Vagina (tissue), 2 donors: ENCODE measurements at places on chromosomes 13 and 19.

- DNase-seq, result no peak
These were observed 31.9 kb upstream of the FEM1A start for GRCh38 chr19:4759388-4760284.

DNA sequence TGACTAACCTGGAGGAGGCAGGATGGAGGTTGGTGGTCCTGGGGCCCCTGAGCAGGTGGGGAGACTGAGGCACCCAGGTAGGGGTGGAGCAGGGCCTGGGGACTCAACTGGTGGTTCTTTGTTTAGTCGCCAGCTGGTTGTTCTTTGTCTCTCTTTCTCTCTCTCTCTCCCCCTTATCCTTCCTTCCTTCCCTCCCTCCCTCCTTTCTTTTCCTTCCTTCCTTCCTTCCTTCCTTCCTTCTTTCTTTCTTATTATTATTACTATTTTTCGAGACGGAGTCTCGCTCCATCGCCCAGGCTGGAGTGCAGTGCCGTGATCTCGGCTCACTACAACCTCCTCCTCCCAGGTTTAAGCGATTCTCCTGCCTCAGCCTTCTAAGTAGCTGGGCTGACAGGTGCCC, 6.6 kb upstream of the NRTN start:
- no peak for DNase-seq

DNA sequence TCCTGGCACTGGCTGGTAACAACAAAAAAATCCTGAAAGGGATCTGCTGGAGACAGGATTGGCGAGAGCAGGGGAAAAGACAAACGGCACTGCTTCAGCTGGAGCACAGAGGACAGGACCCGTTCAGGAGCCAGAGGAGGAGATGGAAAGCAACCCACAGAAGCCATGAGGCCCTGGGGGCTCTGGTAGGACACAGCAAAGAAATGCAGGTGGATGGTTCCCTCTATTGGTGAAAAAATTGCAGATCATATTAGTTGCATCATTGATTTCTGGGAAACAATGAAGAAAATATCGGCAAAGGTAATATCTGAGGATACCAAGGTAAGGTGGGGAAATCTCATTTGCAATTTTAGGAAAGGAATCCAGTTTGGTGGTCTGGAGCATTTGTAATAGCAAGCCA, 25.7 kb upstream of the TPP2 start:
- no peak for DNase-seq

DNA sequence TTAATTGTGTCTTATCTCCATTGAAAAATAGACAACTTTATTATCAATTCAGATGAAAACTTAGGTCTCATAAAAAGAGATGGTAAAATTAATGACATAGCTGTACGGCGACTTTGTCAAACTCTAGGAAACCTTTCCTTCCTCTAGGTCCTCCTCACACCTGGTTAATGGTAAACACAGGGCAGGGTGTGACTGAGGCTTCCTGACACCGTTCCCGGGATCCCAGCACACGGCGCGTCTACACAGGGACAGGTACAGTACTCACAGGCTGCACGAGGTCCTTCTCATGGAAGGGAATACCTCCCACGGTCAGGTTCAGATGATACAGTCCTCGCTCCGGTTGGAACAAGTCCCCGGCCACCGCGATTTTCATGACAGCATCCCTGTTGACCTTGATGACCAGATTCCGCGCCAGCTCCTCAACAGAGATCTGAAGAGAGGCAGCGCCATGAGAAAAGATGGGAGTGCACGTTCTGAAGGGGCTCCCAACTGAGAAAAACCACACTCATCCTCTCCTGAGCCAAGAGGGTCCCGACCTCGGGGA, 35.5 kb downstream of the GAS6 start:
- no peak for DNase-seq

DNA sequence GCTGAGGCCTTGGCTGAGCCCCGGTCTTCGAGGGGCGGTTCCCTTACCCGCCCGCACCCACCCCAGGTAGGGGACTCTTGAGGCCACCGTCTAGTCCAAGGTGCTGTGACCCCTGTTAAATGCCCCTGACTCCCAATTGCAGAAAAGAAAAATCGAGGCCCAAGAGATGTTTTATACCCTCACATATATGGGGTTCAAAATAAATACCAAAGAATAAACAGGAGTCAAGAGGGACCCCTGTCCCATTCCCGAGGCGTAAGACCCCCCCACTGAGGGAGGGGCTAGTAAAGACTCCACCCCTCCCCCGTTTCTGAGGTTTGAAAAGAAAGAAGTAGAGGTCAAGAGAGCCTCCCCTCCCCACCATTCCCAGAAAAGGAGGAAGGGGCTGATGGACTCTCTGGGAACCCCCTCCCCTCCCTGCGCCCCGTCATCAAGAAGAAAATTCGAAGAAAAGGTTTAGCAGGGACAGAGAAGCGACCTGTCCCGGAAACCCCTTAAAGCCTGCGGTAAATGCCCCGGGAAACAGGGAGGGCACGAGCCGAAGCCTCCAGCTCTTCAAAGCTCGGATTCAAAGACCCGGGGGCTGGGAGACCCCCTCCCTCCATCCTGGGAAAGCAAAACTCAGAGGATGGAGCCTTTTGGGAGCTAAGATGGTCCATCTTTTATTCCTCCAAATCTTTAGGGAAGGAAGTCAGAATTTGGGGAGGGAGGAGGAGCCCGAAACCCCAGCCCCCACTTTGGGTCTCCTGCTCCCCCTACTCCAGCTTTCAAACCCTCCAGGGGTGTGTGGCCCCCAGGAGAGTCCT, 755 bp upstream of the RAB3A start:
- no peak for DNase-seq

DNA sequence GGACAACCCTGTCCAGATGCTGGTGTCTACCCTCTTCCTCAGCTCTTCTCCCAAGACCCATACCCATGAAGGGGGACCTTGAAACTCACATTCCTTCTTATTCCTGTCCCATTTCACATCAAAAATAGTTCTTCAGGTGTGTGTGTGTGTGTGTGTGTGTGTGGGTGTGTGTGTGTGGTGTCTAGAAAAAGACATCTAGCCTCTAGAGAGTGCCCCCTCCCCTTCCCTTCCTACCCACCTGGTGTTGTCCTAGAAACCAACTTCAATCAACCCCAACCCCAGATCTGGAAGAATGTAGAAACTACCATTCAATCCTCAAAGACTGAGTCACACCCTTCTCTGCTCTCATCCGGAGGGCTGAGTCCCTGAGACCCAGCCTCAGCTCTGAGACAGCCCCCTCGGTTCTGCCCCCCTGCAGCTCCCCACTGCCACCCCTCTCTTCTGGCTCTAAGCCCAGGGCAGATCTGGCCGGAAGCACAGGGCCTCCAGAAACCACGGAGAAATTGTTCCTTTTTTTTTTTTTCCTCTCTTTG, 3.5 kb downstream of the KCNN4 start:
- DNase-seq, result no peak

DNA sequence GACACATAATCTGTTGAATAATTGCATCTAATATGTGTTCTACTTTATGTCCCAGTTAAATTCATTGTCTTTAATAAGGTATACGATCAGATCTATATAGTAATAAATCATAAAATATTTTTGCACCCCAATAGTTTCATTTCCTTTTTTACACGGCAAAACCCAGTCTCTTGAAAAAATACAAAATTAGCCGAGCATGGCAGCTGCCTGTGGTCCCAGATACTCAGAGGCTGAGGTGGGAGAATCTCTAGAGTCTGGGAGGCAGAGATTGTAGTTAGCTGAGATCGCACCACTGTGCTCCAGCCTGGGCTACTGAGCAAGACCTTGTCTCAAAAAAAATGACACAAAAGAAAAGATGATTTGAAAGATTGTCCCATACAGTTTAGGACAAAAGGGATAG, 52.3 kb upstream of the PARP4 start:
- DNase-seq, result no peak

GRCh38 chr13:44048326-44048725, 168.6 kb downstream of the LACC1 start:
- no peak for DNase-seq

DNA sequence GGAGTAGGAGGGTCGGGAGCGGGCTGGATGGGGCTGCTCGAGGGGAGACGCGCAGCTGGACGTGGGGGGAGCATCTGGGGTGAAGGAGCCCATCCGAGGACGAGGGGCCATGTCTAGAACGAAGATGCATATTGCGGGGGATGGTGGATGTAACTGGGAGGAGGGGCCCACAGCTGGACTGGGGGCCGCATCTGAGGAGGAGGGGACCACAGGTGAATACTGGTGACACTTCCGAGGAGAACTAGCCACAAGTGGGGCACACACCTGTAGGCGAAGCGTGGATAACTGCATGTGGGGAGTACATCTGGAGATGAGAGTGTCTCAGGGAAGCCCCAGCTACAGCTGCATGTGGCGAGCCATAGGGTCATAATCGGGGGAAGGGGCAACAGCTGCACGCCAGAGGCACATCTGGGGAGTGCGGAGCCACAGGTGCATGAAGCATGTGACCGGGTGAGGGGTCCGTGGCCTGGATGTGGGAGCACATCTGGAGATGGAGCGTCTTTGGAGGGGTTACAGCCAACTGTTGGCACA, 402 bp downstream of the ZSWIM9 start:
- DNase-seq, result no peak

DNA sequence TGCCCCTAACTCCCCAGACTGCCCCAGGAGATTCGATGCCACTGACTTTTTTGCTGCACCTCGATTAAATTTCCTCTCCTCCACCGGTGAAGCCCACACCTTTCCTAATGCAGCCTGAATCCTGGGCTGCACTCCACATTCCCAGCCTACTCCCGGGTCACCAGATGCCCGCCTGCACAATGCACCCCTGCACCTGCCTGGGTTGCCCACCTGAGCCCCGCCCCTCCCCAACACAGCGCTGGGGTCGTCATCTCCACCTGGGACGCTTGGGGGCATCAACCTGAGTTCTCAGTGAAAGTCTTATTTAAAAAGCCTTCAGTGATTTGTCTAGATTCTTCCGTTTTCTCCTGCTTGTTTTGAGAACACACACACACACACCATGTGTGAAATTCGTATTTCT, 24.5 kb upstream of the DPP9 start:
- DNase-seq, result no peak
